Type B pancreatic cell (in vitro differentiated cells): ENCODE measurements at places on chromosomes 7 and 10.

- no peak for DNase-seq
These were observed 141.8 kb upstream of the ASAH2 start for GRCh38 chr10:50392966-50393718.

DNA sequence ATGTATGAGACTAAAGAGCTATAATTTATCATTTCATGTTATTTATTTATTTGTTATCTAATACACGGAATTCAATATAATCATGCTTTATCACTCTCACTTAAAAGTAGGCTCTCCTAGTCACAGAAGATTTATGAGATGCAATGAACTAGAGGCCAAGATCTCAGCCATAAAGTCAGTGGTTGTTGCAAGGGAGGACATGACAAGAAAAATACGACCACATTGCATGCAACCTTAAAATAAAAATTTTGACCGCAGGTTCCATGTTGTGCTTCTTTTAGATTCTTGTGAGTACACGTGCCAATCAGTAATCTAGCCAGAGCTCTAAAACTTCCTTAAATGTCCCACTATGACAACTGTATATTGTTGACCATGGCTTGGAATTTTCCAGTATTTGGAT, 75.9 kb upstream of the SP8 start:
- DNase-seq: no peak

DNA sequence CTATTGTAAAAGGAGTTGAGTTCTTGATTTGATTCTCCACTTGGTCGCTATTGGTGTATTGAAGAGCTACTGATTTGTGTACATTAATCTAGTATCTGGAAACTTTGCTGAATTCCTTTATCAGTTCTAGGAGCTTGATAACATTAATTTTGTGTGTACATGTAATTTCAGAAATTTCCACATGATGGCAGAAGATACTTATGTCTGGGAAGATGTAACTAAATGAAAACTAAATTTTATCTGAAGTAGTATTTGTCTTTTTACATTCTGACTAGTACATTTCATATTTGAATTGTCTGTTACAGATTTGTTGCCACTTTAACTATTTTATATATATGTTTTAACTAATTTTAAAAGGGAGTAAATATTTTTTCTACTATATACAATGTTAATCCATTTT, 27.6 kb downstream of the SDHAF3 start:
- DNase-seq: no peak

GRCh38 chr7:2640482-2640830, 8.7 kb downstream of the TTYH3 start:
- no peak for DNase-seq

- DNase-seq: no peak
These were observed 75.5 kb downstream of the ARHGAP22 start for GRCh38 chr10:48529331-48529730.

GRCh38 chr10:106169241-106169640, 995.3 kb downstream of the SORCS1 start:
- no peak for DNase-seq

GRCh38 chr7:82624337-82624736, 180.8 kb upstream of the CACNA2D1 start:
- DNase-seq: no peak
